ENCODE measurements at places on chromosomes 5 and 9.

- peaks cover 13% of the 10 kb centered on the region for H3K4me1 ChIP-seq
- H3K27me3 ChIP-seq: no peaks in the 10 kb centered on the region
- DNase-seq: no peak
- no peak overlapping the region for H3K4me3 ChIP-seq
- no peaks in the 10 kb centered on the region for H3K36me3 ChIP-seq
Observed at GRCh38 chr5:10593531-10594181, 29.8 kb downstream of the ANKRD33B start.

GRCh38 chr5:36089989-36090388, 23.3 kb upstream of the UGT3A2 start:
- peak; percentile 29 for DNase-seq
- H3K4me3 ChIP-seq: no peak overlapping the region
- H3K27ac ChIP-seq: no peak overlapping the region
- H3K27me3 ChIP-seq: no peaks in the 10 kb centered on the region
- no peaks in the 10 kb centered on the region for H3K36me3 ChIP-seq

- H3K27me3 ChIP-seq: no peaks in the 10 kb centered on the region
- H3K4me3 ChIP-seq: no peak overlapping the region
- H3K36me3 ChIP-seq: no peaks in the 10 kb centered on the region
- no peak overlapping the region for H3K27ac ChIP-seq
- DNase-seq: no peak
Observed at GRCh38 chr5:61599370-61600122, 267.5 kb downstream of the ZSWIM6 start.

DNA sequence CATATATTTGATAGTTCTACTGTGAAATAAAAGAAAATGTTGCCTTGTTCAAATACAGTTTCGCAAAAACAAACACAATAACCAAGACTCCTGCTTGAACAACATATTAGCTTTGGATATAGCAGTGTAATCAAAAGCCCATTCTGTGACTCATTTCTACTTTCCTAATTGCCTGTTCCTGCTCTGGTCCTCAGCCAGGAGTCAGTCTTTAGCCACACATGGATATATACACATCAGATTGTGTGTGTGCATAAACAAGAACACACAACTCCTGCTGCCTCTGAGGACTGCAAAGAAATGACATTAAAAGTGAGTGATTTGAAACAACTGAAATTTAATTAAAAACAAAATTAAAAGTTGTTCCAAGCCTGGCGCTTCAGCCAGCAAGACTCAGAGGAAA, 334.8 kb downstream of the TRIM32 start:
- H3K4me1 ChIP-seq: no peaks in the 10 kb centered on the region
- no peaks in the 10 kb centered on the region for H3K36me3 ChIP-seq
- H3K27ac ChIP-seq: no peak overlapping the region
- DNase-seq: no peak
- no peaks in the 10 kb centered on the region for H3K27me3 ChIP-seq
- no peak overlapping the region for H3K4me3 ChIP-seq

DNA sequence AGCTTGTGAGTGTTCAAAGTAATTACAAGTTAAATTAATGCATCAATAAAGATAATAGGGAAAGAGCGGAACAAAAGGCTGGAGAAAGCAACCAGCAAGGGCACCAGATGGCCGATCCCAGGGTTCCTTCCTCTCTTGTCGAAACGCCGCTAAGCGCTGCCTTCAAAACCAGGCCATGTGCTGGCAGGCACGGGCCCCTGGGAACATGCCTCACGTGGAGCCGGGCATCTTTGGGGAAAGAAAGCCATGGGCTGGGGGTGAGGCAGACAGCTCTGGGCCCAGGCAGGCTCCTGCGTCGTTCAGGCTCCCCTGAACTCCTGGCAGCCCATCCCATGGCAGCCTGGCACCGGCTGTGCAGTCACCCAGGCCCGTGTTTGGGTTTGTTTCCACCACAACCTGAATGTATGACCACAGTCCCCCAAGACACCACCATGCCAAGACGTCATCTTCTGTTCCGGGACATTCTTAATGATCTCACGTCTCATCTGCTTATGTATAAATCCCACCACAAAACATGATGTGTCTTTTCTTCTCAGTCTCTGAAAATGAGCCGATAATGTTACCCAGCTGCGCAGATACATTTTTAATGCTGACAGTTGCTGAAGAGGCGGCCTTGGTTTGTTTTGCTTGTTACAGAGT, 110.4 kb upstream of the SARDH start:
- H3K4me3 ChIP-seq: no peak overlapping the region
- no peak overlapping the region for H3K27ac ChIP-seq
- no peaks in the 10 kb centered on the region for H3K27me3 ChIP-seq
- H3K36me3 ChIP-seq: no peaks in the 10 kb centered on the region
- no peaks in the 10 kb centered on the region for H3K4me1 ChIP-seq
- DNase-seq: no peak

- peaks cover 15% of the 10 kb centered on the region for H3K27me3 ChIP-seq
- no peak overlapping the region for H3K4me3 ChIP-seq
- no peaks in the 10 kb centered on the region for H3K36me3 ChIP-seq
- H3K27ac ChIP-seq: no peak overlapping the region
- DNase-seq: no peak
Observed at GRCh38 chr9:21553441-21553840, 71.3 kb upstream of the IFNE start.

Measured in neural progenitor cell (in vitro differentiated cells).